ENCODE measurements at places on chromosomes 6 and 20.

- DNase-seq = peak; percentile 16
Measured at GRCh38 chr6:77136086-77136485, 327.2 kb downstream of the HTR1B start.

DNA sequence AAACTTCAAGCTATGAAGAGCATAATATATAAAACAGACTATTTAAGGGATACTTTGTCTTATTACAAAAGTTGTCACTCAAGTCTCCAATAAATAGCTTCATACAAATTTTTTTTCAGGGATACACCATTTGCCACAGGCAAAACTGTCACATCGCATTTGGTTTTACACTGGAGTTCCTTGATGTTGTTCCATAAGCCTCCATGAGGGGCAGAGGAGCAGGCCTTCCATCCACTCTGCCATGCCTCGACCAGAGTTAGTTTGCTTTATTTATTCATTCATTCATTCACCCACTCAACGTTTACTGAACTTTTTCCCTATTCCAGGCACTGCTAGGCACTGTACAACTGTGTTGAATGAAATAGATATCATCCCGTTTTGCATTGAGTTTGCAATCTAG, 246.6 kb downstream of the PHF3 start:
- no peak for DNase-seq

GRCh38 chr20:56706867-56707360, 77.8 kb downstream of the TFAP2C start:
- DNase-seq = no peak

- DNase-seq = no peak
Measured at GRCh38 chr20:46696791-46697279, 7.6 kb upstream of the TP53RK start.

DNA sequence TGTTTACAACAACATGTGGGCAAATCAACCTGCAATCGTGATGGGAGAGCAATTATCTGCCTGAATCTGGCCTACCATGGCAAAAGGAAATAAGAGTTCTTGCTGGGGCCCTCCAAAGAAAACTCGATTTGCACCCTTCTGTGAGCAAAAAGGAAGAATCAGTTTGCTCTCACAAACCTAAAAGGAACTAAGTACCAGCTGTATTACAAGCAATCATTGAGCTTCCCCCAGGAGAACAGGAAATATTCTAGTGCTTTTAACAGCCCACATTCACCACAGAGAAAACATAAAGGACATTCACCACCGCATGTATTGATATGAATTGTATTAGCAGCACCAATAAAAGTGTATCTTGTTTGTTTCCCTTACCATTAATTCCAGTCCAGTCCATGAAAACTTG, 75.0 kb downstream of the MBOAT1 start:
- no peak for DNase-seq

DNA sequence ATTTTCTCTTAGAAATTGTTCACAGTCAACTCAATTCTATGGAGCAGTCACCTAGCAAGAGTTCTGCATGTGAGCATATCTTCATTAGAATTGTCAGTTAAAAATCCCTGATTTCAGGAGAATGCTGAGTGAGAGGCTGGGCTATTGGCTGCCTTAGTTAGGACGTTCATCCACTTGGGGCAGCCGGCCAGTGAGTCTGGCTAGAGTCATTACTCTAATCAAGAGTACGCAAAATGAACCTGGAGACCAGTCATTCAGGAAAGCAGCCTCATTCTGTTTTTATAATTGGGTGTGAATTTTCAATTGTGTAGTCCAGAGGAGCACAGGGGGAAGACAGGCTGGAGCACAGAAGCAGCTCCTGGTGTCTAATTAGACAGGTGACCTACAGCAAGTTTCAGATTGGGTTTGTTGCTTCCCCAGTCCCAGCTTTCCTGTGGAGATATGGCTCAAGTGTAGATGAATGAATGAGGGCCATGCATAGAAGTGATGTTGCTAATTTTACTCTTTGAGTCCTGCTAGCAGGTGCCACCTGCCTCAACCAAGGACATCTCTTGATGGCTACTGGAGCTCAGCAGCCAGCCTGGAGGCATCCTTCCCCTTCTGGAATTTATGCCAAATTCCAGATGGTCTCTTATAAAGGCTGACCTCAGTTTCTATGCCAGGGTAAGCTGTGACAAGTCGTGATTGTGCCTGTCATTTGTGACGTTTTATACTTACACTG, 265.7 kb downstream of the NKAIN2 start:
- no peak for DNase-seq

- DNase-seq = no peak
Measured at GRCh38 chr6:118444796-118445195, 103.3 kb upstream of the PLN start.

DNA sequence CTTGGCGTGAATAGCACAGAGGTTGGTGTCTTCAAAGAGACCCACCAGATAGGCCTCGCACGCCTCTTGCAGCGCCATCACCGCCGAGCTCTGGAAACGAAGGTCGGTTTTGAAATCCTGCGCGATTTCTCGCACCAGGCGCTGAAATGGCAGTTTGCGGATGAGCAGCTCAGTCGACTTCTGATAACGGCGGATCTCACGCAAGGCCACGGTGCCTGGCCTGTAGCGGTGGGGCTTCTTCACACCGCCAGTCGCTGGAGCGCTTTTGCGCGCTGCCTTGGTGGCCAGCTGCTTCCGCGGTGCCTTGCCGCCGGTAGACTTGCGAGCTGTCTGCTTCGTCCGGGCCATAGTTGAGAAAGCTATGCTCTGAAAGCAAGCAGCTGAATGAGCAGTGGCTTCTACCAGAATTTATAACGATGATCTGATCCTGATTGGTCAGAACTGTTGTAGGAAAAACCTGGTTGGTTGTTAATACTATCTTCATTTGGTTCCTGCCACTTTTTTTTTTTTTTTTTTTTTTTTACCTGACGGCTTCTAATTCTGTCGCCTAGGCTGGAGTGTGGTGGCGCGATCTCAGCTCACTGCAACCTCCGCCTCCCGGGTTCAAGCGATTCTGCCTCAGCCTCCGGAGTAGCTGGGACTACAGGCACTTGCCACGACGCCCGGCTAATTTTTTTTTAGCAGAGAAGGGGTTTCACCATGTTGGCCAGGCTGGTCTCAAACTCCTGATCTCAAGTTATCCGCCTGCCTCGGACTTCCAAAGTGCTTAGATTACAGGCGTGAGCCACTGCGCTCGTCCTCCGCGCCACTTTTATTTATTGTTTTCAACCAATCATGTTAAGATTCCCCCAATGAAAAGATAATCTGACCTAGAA, 21.5 kb downstream of the OR2B2 start:
- DNase-seq = peak; percentile 93

GRCh38 chr6:2166717-2167116, 78.7 kb downstream of the GMDS start:
- peak; percentile 97 for DNase-seq

DNA sequence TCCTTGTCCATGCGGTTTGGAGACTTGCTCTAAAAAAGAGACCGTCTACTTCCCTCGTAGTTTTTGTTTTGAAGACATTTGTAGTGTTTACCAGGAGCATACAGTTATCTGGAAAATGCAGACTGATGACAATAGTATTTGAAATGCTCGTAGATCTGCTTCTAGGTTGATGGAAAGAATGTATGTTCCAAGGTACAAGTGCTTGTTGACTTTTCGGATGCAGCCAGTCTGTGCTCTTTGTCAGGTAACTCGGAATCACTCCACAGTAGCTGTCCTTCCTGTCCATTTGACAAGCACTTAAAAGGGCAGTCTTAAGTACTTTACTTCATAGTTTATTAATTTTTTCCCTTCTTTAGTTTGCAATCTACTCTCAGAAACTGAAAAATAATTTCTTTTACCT, 194.8 kb downstream of the ESR1 start:
- DNase-seq = no peak

GRCh38 chr6:169966312-169967181, 215.1 kb downstream of the ERMARD start:
- DNase-seq = no peak

DNA sequence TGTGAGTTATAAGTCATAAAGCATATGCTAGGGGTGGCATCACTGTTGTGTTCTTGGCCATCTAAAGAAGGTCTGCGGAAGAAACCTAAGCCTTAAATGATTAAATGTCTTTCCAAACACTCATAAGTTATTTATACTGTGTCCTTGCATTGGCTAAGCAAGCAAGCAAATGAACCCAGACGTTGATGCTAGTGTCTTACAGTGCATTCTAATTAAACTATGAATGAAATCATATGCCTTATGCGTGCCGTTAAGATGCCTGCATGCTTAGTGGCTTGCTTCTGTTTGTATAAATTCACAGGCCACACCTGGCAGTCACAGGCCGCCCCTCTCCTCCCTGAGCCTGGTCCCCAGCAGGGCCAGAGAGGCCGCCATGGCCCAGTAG, 49.9 kb downstream of the RIN2 start:
- DNase-seq = no peak

DNA sequence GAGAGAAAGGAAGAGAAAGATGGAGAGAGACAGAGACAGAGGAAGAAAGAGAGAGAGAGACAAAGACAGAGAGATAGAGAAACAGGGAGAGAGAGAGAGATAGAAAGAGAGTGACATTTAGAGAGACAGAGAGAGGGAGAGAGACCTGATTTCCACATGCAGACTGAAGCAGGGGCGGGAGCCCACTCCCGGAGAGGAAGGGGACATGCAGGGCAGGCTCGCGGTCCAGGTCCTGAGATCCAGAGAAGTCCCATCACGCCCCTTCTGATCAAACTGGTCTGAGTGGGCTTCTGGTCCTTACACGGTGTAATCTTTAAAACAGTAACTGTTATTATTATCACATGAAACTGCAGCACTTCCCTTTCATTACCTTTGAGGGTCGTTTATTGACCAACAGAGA, 62.2 kb downstream of the PHACTR3 start:
- DNase-seq = no peak

DNA sequence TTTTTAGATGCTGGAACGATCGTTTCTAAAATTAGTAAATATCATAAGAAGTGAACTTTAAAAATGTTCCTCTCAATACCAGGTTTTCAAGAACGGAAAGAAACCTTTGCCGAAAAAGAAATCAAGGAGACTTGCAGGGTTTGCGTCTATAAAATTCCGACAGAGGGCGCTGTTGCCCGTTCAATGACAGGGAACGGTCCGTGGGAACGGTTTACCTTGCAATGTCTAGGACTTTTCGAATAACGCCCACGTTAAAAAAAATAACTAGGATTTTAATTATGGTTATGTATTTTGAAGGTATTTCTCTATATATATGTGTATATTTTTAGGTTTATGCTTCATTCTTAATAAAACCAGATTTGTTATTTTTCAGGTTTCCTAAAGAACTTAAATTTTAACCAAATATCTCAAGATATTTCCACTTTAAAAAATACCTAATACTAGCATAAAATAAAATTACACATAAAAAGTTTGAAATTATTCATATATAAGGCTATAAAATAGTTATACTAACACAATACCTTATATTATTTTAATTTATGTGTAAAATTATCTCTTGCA, 2.5 kb upstream of the TFAP2B start:
- peak; percentile 55 for DNase-seq

- no peak for DNase-seq
Measured at GRCh38 chr20:19782669-19783068, 24.6 kb downstream of the RIN2 start.

DNA sequence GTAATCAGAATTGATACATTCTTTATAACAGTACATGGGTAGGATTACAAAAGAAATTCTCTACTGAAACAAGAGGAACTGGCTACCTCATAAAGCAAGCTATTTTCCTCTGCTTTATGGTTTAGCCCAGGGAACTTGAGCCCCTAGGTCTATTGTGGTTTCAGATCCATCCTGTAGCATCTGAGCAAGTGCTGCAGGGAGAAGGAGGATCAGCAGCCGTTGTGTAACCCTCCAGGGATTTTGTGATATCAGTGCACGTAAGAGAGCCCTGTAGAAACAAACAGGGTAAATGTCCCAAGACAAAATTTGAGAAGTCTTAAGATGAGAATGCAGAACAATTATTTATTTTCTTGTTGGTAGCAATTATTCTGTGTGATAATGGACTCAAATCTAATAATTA, 165.2 kb upstream of the DEFB112 start:
- no peak for DNase-seq

- no peak for DNase-seq
Measured at GRCh38 chr6:75149696-75150095, 56.2 kb downstream of the COL12A1 start.

- DNase-seq = no peak
Measured at GRCh38 chr6:112665114-112665513, 318.0 kb downstream of the RFPL4B start.
